ENCODE measurements at places on chromosomes 6 and 20. TPM values are rescaled to one million over a fixed set of nuclear protein-coding genes. Genes with fewer than 3 reads are reported as not detected.

Gene GPLD1
- polyA plus RNA-seq = 1.6 TPM

Gene ZC2HC1B
- polyA plus RNA-seq = not detected

Gene FGD2
- polyA plus RNA-seq = 4.1 TPM

Gene ESR1
- 0.87 TPM for polyA plus RNA-seq

Gene SLC22A7
- not detected for polyA plus RNA-seq

Gene PNPLA1
- 0.14 TPM for polyA plus RNA-seq

Gene TCP11
- polyA plus RNA-seq = 0.12 TPM

Gene HLA-DQB2
- 0.38 TPM for polyA plus RNA-seq

Gene MATN4
- 0.53 TPM for polyA plus RNA-seq

Gene EEF1E1
- polyA plus RNA-seq = 19.6 TPM

Gene EPPIN
- not detected for polyA plus RNA-seq

Gene ZC3H12D
- 0.11 TPM for polyA plus RNA-seq

Gene RAB44
- 0.15 TPM for polyA plus RNA-seq

Gene TSBP1
- not detected for polyA plus RNA-seq

Gene PMEPA1
- polyA plus RNA-seq = 27.8 TPM

Gene TMEM200A
- 26.5 TPM for polyA plus RNA-seq

Gene RBM12
- 54.7 TPM for polyA plus RNA-seq

Gene TFAP2C
- 0.07 TPM for polyA plus RNA-seq

Gene RAB32
- 21.9 TPM for polyA plus RNA-seq

Gene IRF4
- 0.27 TPM for polyA plus RNA-seq

Gene BMP5
- polyA plus RNA-seq = 12.2 TPM

Gene OPRM1
- not detected for polyA plus RNA-seq

Gene GMPR
- 45.8 TPM for polyA plus RNA-seq

Gene SPATA25
- 5.3 TPM for polyA plus RNA-seq

Gene CLDN20
- polyA plus RNA-seq = 0.33 TPM

Gene NHSL1
- 35.7 TPM for polyA plus RNA-seq

Gene PTPRK
- 21.0 TPM for polyA plus RNA-seq

Gene SIRPA
- 25.7 TPM for polyA plus RNA-seq

Gene TBXT
- polyA plus RNA-seq = not detected

Gene CDK19
- polyA plus RNA-seq = 11.0 TPM

Gene WASF1
- polyA plus RNA-seq = 7.0 TPM

Gene WFDC12
- not detected for polyA plus RNA-seq

Gene SOBP
- 17.2 TPM for polyA plus RNA-seq

Gene MCCD1
- polyA plus RNA-seq = not detected

Gene HSPA12B
- 32.5 TPM for polyA plus RNA-seq

Gene SOX18
- polyA plus RNA-seq = 9.9 TPM

Gene MOG
- not detected for polyA plus RNA-seq

Gene CNR1
- polyA plus RNA-seq = 0.08 TPM

Gene CLPSL1
- polyA plus RNA-seq = not detected

Gene VWA7
- 0.71 TPM for polyA plus RNA-seq

Gene PXMP4
- polyA plus RNA-seq = 10.7 TPM

Gene RBBP8NL
- polyA plus RNA-seq = not detected

Gene MUC22
- not detected for polyA plus RNA-seq

Gene PAX1
- polyA plus RNA-seq = 0.71 TPM

Gene EPB41L1
- polyA plus RNA-seq = 24.7 TPM

Gene BMP6
- 1.4 TPM for polyA plus RNA-seq

Gene CEP85L
- 14.7 TPM for polyA plus RNA-seq

Gene SLCO4A1
- polyA plus RNA-seq = 0.45 TPM

Data from muscle of leg (tissue), 16 donors.